ENCODE measurements at places on chromosomes 3 and 15.

GRCh38 chr3:144264794-144265193, 293.2 kb downstream of the DIPK2A start:
- DNase-seq = no peak

GRCh38 chr3:23640471-23641146, 165.1 kb upstream of the UBE2E1 start:
- DNase-seq = no peak

- no peak for DNase-seq
Measured at GRCh38 chr3:152828075-152828840, 6.7 kb upstream of the P2RY1 start.

GRCh38 chr3:46887980-46888494, 10.5 kb downstream of the PTH1R start:
- DNase-seq = no peak

- DNase-seq = no peak
Measured at GRCh38 chr15:86650094-86650493, 570.4 kb downstream of the AGBL1 start.

DNA sequence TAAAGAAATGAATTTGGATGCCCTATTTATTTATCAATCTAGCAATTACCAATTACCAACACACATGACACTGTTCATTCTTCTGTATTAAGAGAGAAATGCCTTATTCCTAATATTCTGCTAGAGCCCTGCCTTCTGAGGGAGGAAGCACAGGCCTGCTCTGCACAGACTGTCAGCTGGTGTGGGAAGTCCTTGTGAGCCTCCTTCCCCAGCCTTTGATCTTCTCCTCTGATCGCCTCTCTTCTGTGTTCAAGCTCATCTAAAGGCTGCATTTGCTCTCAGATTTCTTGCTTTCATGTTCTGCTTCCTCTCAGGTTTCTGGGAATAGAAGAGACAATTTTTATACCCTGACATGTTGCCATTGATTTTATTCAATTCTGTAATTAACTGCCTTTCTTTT, 290.6 kb upstream of the UMPS start:
- DNase-seq = no peak

DNA sequence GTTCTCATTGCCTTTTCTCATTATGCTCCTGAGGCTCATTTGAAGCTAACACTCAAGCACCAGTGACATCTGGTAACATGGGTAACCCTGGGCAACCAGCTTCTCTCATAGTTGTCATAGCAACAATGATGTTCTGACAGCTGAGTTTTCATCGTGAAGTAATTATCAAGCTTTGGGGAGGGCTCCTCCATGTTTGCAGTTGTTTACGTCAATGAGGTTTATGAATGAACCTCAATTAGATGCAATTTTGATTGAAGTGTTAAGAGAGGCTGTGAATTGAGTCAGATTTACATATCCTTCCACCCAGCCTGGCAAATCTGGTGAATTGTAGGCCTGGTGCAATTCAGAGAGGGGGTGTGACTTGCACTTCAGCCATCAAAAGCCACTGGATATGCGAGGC, 119.3 kb upstream of the CHD2 start:
- no peak for DNase-seq

- no peak for DNase-seq
Measured at GRCh38 chr3:118577055-118577777, 457.4 kb downstream of the IGSF11 start.

GRCh38 chr3:15316998-15317435, 15.4 kb downstream of the SH3BP5 start:
- DNase-seq = no peak

- no peak for DNase-seq
Measured at GRCh38 chr15:70036585-70037291, 61.0 kb downstream of the TLE3 start.

DNA sequence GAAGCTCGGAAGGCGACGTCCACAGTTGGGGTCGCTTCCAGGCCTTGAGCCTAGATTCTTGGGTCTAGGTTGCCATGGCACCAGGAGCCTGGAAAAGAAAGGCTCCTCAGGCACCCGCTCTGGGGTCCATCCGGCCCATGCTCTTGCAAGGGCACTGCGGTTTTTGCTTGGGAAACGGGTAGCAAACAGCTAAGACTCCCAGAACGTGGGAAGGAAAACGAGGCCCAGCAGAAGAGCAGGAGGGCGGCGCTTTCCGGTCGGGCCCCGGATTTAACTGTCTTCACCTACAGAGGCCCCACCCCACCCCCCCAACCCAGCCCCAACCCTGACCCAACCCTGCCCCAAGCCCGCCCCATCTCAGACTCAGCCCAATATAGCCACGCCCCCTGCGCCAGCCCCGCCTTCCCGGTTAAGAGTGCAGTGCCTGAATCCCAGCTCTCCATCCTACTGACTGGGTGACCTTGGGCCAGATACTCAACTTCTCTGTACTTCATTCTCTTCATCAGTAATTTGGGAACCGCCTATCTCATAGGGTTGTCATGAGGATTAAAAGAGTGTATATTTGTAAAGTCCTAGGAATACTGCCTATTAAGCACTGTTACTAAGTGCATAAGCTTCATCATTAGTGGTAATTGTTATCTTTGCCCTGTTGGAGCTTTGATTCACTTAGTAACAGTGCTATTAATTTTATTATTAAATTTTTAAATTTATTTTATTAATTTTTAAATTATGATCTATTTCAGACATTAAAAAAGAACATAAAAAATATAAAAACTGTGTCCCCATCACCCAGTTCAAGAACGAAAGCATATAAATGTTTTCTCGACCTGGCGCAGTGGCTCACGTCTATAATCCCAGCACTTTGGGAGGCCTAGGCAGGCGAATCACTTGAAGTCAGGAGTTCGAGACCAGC, 28.4 kb upstream of the SMAD6 start:
- DNase-seq = no peak

- DNase-seq = no peak
Measured at GRCh38 chr3:124256156-124256555, 264.2 kb upstream of the ROPN1 start.

- no peak for DNase-seq
Measured at GRCh38 chr3:84885199-84885882, 73.4 kb upstream of the CADM2 start.

GRCh38 chr3:37531066-37531720, 330.5 kb upstream of the CTDSPL start:
- DNase-seq = no peak

- no peak for DNase-seq
Measured at GRCh38 chr15:51536965-51537574, 85.5 kb downstream of the DMXL2 start.

- DNase-seq = no peak
Measured at GRCh38 chr15:68829068-68829467, 8.4 kb upstream of the ANP32A start.

DNA sequence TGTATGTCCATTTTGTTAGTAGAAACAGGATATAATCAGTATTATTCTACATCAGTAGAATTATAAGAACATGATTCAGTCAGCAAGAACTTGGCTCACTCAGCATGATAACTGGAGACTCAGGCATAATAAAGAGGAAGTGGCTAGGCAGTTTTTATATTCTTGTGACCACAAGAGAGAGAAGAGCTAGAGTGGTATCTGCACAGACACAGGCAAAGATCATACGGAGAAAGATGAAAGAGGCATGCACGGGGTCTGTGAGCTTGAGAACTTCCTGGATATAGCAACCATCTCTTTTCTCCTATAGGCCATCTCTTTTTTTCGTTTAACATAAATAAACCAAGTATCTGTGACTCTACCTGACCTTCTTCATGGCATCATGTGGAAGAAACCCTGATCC, 46.8 kb downstream of the MYO5A start:
- no peak for DNase-seq

GRCh38 chr3:58074997-58075396, 66.8 kb downstream of the FLNB start:
- DNase-seq = no peak

All from anterior cingulate cortex (tissue), 58 donors.